NCI-H2081 (cell line): ENCODE measurements at places on chromosomes 1 and 21.

DNA sequence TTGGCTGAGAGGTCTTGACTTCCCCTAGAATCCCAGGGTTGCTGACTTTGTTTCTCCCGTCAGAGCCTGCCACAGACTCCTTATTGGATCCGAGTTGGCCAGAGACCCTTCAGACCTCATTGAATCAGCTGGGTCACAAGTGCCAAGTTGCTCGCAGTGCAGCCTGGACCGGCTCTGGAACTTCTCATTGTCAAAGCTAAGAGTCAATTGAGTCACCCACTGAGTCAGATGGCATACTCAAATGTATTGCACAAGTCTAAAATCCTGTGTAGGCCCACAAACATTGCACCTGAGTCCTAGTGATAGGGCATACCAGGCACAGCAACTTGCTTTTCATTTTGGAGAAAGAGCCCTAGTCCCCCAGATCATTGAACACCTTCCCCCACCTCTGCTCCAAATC is 20.4 kb upstream of the SCAF4 start:
- no peak for DNase-seq

DNA sequence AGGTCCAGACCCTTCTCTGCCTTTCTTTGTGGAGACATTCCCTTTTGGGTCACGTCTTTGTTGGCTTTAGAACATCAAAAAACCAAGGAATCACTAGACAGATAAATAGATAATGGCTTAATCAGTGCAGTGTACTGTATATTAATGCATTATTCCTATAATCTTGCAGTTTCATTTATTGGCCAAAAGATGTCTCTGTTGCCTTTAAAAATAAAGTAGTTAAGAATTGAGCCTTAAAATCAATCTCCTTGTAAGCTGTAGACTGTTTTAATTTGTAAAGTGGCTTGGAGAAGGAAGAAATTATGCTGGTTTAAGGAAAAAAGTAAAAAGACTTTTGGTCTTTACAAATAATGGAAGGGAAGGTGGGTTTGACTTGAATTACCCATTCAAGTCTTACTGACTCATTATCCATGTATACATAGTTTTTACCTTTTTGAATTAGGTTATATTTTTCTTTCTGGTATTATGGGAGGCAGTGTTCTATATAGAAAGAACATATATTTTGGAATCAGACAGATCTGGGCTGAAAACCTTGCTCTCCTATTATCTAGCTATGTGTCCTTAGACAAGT is 84.6 kb downstream of the VPS13D start:
- DNase-seq, result no peak

DNA sequence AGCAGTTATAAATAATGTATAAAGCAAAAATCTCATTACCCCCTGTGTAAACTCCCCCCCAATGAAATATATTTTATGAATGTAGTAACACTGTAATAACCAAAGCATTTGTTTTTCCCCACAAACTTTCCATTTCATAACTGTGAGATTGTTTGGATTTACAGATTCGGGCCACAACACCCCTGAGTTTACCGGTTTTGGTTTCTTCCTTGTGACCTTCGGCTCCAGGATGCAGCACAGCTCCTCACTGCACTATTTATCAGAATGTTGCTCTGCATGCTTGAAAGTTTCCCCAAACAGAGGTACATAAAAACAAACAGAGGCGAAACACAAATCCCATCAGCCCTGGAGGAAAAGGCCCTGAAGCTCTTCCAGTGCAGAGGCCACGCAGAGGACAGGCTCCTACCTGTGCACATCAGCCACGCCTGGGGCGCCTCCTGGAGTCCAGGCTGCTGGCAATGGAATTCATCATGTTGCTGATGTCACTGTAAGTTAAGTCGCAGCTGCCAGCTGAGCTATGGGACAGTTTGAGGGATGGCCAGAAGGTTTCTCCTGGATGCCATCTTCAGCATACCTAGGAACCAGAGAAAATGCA is 122.0 kb downstream of the LMO4 start:
- DNase-seq, result no peak

DNA sequence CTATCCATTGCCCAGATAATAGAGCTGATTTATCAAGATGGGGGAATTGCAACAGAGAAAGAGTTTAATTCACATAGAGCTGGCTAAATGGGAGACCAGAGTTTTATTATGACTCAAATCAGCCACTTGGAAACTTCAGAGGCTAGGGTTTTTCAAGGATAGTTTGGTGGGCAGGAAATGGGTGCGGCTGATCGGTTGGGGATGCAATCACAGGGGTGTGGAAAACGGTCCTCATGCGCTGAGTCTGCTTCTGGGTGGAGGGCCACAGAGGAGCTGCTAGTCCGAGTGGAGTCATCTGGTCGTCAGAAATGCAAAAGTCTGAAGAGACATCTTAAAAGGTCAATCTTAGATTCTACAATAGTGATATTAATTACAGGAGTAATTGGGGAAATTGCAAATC is 32.0 kb upstream of the FAM89A start:
- no peak for DNase-seq

GRCh38 chr1:53495633-53496345 is 36.6 kb downstream of the DMRTB1 start:
- DNase-seq, result no peak

DNA sequence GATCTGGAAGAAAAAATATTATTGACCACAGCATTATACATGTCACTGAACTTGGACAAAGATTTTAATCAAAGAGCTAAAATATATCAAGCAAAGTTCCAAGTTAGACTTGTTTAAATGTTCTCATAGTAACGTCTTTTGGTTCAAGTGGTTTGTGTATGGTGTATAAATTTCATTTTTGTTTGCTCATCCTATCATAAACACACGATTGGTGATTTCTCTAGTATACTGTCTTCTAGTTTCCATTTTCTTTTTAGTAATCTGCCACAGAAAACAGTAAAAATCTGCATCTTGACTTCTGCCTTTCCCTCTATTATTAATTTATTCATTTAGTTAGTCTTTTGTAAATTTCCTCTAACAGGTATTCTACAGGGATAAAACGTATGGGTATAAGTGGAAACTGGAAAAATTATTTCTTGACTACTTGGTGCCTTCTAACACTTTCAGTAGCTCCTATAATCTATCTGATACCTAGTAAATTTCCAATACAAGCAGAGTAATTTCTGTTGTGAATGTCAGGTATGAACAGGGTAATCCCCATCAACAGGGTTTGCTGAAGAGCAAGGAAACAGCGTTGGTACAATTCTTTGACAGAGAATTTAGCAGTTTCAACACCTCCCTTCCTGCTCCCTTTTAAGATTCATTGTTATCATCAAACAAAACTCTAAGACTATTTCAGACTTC is 268.0 kb downstream of the PTPRC start:
- DNase-seq, result no peak

DNA sequence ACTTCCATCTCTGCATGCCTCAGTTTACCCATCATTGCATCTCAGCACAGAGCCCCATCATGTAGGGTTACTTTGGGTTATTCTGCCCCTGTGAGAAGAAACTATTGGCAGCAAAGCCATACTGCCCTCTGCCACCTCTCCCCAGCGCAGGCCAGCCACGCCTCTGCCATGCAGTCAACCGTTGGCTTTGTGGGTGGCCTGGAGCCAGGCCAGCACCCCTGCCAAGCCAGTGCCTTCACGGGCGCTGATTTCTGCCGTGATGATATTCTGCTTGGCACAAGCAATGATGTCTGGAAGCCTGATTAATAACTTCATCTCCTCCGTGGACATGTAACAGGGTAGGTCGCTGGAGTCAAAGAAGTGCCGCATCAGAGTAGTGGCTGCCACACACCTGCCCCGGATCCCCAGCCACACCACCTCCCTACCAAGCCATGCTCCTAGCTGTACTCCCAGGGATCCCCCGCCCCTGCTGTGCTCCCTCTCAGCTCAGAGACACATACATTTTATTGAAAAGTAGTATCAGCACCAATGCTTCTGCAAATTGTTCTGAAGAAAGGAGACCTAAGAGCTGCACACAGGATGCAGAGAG is 15.0 kb upstream of the CEP85 start:
- DNase-seq, result peak; percentile 25

GRCh38 chr1:116309090-116309870 is 63.8 kb upstream of the ATP1A1 start:
- DNase-seq, result peak; percentile 7

GRCh38 chr1:4027492-4028138 is 127.5 kb upstream of the C1orf174 start:
- DNase-seq, result no peak

- DNase-seq, result no peak
These were observed 48.6 kb downstream of the MDM4 start for GRCh38 chr1:204564835-204565234.

DNA sequence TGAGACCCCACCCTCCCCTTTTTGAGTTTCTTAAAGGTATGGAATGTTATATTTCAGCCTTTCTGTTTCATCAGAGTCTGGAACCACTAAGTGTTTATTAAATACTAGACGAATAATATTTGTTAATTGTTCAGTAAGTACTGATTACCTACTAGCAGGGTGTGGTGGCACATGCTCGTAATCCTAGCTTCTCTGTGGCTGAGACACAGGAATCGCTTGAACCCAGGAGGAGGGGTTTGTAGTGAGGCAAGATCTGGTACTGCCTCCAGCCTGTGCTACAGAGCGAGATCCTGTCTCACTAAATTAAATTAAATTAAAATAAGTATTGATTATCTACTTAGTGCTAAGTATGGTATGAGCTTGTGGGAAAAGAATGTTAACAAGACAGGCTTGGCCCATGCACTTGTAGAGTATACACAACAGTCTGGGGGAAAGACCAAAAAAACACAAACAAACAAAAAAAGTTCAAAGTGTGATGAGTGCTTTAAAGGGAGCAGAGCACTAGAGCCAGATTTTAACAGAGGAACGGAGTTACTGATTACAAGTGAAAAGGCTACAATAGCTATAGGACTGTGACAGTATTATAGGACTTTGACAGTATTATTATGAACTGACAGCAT is 2.4 kb downstream of the CEPT1 start:
- no peak for DNase-seq

DNA sequence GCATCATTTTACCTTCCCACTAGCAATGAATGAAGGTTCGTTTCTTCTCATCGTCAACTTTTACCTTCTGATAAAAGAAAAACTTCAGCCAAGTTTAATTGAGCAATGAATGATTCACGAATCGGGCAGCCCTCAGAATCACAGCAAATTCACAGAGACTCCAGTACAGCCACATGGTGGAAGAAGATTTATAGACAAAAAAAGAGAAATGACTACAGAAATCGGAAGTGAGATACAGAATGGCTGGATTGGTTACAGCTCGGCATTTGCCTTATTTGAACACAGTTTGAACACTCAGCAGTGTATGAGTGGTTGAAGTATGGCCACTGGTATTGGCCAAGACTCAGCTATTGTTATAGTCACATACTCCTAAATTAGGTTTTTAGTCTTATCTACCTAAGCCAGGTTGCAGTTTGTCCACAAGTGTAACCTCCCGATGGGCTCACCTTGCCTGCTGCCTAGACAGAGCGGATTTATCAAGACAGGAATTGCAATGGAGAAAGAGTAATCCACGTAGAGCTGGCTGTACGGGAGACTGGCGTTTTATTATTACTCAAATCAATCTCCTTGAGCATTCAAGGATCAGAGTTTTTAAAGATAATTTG is 15.3 kb downstream of the AK4 start:
- DNase-seq, result no peak

GRCh38 chr1:192703283-192704206 is 67.6 kb downstream of the RGS13 start:
- DNase-seq, result no peak

DNA sequence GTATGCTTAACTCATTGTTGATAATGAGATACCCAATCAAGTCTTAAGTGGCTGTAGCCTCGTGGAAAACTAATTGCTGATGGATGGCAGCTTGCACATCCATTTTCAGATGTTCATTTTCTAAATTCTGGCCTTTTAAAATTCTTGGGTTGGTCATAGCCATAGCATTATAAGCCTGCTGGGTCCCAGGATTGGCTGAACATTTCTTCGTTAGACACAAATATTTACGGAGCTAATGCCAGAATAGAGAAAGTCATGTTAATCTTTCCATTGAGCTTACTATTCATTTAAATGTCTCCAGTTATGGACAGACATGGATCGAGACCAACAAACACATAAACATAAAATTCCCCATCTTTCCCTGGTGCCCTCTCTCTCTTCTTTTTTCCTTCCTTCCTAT is 32.5 kb downstream of the CENPF start:
- no peak for DNase-seq

GRCh38 chr1:43557744-43558245 is 27.1 kb downstream of the PTPRF start:
- no peak for DNase-seq
